ENCODE measurements at places on chromosomes 3 and 15. TPM values are rescaled to one million over a fixed set of nuclear protein-coding genes. Genes with fewer than 3 reads are reported as not detected.

Gene NANOGP8
- total RNA-seq = not detected

Gene CCDC54
- total RNA-seq = not detected

Gene IQCH
- total RNA-seq = 1.00 TPM

Gene SNTN
- not detected for total RNA-seq

Gene SPINT1
- 0.87 TPM for total RNA-seq

Gene SLC38A3
- 1.2 TPM for total RNA-seq

Gene RTP3
- not detected for total RNA-seq

Gene ZDHHC19
- not detected for total RNA-seq

Gene SNURF
- total RNA-seq = 19.5 TPM

Gene CHRM5
- total RNA-seq = not detected

Gene GPR27
- 5.5 TPM for total RNA-seq

Gene MYZAP
- 1.9 TPM for total RNA-seq

Gene PYGO1
- total RNA-seq = 21.0 TPM

Gene ZFYVE19
- total RNA-seq = 15.5 TPM

Gene ALDH1A3
- total RNA-seq = not detected

Gene GOLGA8R
- 8.5 TPM for total RNA-seq

Gene HHATL
- not detected for total RNA-seq

Gene MSL2
- 21.9 TPM for total RNA-seq

Gene IGDCC3
- 0.27 TPM for total RNA-seq

Gene CEP19
- 2.1 TPM for total RNA-seq

Gene GSK3B
- total RNA-seq = 61.7 TPM

Gene RBP2
- not detected for total RNA-seq

Gene GRM2
- 0.10 TPM for total RNA-seq

Gene ADPGK
- 33.0 TPM for total RNA-seq

Gene HRG
- not detected for total RNA-seq

Gene CFAP44
- total RNA-seq = 5.7 TPM

Gene SYNPR
- total RNA-seq = not detected

Gene MYH15
- 0.05 TPM for total RNA-seq

Gene LMCD1
- total RNA-seq = 268 TPM

Gene GREM1
- total RNA-seq = 142 TPM

Gene NLGN1
- not detected for total RNA-seq

Gene OCA2
- total RNA-seq = 3.3 TPM

Gene ALDH1A2
- total RNA-seq = 0.54 TPM

Gene VGLL3
- total RNA-seq = 170 TPM

Gene BCL2A1
- total RNA-seq = not detected

Gene SLC9C1
- total RNA-seq = not detected

Gene CCDC32
- 21.2 TPM for total RNA-seq
